ENCODE measurements at places on chromosomes 16 and 17.

DNA sequence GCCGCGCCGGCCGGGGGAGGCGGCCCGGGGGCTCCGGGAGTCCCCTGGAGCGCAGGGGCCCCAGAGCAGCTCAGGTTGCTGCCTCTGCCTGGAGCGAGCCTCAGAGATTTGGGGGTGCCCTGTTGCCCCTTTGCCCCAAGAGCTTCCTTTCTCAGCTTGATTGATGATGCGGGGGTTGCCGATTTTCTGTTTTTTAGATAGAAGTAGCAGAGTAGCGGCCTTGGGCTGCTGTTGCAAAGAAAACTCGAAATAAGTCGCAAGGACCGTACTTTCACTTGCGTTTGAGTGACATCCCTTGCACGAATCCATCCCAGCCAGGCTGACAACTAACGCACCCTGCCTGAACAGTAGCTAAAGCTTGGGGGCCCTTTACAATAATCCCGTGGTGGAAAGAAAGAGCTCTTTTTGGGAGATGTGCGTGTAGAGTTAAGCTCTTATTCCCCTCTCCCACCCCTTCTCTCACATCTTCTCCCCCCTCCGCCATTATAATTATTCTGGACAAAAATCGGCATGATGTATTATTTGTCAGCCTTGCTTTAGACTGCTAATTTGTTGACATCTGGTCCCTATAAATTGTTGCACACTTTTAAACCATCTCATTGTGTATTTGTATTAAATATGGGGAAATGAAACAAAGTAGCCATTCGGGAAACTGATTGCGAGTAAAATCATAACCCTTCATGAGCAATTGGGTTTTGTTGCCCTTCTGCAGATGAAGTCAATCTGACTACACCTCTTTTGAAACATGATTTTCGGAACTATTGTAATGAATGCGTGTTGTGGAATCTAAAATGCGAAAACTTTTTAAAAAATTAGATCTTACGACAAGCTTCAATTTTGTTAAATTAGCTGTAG lies 873 bp downstream of the USP10 start:
- peak; percentile 38 for DNase-seq

GRCh38 chr17:6994666-6995256 lies 1.1 kb upstream of the ALOX12 start:
- no peak for DNase-seq

- no peak for DNase-seq
These were observed 14.2 kb upstream of the RHBDF2 start for GRCh38 chr17:76515274-76515949.

DNA sequence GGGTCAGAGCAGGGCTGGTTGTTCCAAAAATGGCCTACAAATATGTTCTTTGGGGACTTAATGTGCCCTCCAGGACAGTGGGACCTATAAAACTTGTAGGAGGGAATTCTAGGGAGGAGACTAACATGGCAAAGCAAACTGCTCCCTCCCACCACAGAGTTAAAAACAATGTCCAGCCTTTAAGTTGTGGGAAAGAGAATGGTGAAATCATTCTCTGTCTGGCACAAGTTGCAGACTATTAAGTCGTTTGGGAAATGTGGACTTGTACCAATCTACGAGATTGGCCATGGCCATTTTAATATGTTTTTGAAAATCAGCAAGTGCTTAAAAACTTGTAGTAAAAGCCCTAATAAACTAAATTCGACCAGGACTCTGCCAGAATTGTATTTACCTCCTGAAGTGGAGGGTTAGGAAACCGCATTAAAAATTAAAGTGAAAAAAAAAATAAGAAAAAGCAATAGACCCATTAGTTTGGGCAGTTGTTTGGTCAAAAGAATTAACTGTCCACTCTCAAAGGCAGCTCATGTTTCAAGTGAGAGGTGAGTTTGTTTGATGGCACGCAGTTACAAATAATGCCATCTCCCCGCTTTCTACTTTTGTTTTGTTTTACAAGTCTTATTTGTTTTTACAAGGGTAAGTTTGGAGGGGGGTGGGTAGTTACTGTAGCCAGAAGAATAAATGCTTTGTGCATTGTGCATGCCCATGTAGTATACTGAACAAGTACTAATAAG lies 32.4 kb downstream of the ANKFN1 start:
- peak; percentile 58 for DNase-seq

DNA sequence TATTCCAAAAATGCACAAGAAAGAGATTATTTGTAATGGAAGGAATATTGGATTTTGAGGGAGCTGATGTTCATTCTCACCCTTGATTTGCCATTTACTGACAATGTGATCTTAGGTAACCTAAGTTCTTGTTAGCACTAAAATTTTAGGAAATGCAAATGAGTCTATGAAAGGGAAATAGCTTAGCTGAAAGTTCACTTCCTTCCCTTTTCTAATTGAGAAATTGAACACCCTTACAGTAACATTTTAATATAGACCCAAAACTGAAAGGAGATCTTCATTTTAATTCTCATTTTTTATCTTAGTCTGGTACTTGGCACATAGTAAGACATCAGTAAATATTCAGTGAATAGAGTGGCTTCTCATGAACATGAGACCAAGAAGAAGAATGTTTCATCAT lies 10.9 kb upstream of the WSB1 start:
- no peak for DNase-seq

- DNase-seq, result no peak
These were observed 25.0 kb upstream of the BCAS3 start for GRCh38 chr17:60652454-60653247.

DNA sequence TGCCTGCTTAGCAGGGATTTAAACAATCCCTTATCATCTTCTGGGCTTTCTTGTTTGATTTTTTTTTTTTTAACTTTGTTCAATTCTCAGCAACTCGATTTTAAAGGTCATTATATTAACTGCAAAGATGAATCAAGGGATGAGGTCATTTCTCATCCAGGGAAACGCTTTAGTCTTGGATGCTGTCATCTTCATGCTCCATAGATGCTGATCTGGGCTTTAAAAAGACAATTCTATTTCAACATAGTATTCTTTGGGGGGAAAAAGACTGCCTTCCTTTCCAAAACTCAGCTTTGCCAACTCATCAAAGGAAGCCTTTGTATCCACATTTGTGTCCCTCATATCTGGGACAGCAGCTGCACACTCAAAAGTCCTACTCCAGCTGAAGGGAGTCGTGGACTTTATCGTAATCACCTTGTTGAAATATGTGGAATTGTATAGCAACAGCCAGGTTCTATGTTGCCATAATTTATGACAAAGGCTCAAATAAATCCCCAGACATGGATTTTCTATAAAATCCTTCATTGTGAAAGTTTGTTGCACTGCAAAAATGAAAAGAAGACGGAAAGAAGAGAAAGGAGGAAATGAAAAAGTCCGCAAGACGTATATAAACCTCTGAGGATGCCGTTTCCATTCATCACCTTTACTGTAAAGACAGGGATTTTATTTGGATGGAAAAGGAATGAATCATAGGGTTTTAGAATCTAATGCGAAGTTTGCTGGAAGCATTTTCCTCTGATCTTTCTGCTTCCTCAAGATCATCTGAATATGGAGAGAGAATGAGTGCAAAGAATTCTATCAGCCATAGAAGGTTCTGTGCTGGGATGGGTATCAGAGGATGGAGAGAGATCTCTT lies 48.6 kb upstream of the XYLT1 start:
- DNase-seq, result no peak

DNA sequence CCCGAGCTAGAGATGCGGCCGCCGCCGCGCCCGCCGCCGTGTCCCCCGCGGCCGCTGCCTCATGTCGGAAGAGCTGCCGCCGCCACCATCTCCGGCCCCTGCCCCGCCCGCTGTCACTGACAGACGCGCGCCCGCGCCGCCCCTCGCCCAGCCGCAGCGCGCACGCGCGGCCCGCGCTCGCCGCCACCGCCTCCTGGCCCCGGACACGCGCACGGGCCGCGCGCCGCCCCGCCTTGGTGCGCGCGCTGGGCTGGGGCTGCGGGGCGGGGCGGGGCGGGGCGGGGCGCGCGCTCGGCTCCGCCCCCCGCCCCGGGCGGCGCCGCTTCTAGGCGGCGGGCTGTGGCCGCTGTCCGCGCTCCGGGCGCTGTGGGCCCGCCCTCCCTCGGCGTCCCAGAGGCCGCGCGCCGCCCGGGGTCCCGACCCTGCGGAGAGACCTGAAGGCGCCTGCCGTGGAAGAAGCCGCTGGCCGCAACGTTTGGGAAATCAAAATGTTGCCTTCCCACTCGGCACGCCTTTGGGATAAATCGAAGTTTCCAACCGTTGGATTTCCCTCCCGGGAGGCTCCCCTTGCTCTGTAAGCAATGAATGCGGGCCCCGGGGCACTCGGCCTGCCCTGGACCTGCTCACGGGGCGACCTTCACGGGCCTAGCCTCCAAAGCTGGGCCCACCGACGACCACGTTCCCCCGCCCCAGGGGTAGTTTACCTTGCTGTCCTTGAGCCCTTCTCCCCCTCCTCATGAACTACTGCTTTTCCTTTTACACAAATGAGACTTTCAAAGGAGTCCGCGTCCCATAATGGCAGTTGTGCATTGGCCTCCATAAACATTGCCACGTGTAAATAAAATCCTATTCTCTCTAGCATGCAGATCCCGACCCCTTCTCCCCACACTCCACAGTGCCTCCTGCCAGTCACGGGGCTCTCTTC lies at the start of gene ADCY9:
Gene ADCY9 (minus strand): TSS at position 118 of the 925 bp plus-strand sequence. CDS start 1,000 bp downstream, outside the sequence.
- DNase-seq, result peak; percentile 62

DNA sequence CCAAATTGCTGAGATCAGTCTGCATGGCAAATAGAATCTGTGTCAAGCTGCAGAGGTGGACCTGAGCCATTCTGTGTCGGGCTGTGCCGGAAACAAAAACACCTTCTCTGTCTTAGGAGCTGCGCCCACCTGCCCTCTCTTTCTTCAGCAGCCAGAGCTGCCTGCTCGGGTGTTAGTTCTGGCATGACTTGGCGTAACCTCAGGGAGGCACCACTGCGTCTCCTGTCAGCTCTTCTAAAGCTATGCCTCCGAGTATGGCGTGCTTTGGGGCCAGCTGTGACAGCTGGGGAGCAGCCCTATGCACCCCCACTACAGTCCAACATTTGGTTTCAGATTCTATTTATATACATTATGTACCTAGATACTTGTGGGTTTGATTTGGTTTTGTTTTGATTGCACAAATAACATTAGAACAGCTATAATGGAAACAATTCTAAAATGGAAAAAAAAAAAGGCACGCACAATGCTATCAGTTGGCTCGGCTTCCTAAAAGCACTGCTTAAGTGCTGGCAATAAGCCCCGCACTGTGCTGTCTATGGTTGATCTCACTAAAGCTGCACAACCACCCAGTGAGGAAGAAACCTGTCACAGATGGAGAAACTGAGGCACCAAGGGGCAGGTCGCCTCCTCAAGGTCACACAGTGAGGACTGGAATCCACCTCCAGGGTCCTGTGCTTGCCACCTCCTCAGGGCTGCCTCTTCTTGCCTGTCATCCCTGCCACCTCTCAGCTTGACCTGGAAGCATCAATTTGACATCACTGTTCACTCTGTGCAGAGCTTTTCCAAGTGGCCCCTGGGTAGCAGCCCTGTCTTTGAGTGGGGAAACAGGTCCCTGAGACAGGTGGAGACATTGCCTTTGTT lies 18.7 kb upstream of the ADGRG1 start:
- no peak for DNase-seq

DNA sequence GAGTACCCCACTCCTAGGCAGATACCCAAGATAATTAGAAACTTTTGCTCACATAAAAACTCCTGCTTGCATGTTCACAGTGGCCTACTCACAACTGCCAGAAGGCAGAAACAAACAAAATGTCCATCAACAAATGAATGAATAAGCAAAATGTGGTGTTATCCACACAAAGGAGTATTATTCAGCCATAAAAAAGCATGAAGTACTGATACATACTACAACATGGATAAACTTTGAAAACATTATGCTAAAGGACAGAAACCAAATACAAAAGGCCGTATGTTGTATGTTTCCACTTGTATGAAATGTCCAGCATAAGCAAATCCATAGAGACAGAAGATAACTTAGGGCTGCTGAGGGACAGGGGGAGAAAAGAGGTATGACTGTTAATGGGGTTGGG lies 1.9 kb downstream of the HSDL1 start:
- DNase-seq, result no peak

DNA sequence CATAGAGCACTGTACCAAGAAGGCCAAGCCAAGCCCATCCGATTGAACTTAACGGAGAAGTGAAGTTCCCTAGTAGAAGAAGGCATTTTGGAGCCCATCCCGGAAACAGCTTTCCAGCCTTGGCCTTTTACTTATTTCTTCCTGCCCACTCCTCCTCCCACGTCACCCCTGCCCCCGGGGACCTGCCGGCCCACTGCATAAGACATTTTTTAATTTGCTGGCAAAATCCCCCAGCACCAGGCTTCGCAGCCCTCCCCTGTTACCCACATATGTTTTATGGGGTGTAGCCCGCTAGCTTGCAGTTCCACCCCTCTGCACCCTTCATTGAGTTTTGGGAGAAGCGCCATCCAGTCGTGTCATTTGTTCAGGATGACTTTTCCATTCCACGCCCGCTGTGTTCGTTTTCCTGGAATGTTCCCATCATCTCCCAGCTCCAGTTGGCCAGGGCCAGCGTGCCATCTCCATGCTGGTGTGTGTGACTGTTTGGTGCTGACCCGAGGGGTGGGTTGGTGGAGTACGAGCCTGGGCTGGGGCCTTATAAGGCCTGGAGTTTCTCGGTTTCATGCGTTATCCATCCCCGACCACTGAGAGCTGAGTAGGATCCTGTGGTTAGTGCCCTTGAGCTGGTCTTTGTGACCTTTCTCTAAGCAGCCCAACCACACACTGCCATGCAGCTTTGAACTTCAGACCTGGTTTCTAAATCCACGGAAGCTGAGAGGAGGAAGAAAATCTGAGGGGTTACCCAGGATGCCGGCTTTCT lies 20.0 kb upstream of the TBX2 start:
- DNase-seq, result no peak

DNA sequence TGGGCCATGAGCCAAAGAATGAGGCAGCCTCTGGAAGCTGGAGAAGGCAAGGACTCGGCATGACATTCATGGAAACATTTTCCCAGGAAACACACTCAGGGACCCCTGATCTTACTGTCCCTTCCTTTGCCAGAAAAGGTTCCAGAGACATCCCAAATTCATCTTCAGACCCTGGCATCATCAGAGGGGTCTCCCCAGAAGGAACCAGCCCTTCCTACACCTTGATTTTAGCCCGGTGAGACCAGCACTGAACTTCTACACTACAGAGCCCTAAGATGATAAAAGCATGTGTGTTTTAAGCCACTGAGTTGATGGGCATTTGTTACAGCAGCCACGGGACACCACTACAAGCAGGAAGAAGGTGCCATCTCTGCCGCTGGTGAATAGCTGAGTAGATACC lies 262.3 kb downstream of the C16orf95 start:
- no peak for DNase-seq

DNA sequence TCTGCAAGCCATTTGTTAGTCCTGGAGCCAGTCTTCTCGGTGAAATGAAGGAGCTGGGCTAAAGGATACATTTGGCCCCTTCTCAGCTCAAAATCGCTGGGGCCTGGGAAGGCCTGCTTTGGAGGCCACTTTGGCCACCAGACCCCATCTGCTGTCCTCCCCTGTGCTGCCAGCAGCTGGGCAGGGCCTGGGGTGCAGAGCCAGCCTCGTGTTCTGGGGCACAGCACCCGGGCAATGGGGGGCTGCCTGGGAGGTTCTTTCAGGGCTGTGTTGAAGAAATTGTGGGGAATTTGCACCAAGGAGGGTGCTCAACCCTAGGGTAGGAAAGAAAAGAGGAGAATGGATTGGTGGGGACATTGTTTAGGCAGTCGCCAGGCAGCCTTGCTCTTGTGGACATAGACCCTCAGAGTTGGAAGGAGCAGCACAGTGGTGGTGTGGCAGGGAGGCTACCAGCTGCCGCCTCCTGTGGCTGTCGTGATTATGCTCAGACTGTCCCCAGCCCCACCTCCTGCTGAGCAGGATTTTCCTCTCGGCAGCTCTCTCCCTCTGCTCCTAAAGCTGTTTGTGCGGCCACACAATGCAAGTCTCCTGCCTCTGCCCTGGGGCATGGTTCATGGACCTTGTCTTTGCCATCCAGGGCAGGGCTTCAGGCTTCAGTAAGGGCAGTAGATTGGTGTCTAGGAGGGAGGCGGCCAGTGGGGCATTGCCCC lies 174.8 kb downstream of the NTN1 start:
- no peak for DNase-seq

GRCh38 chr16:68605746-68606145 lies 39.4 kb upstream of the CDH3 start:
- peak; percentile 87 for DNase-seq
